ENCODE measurements at places on chromosomes 12 and 14. TPM values are rescaled to one million over a fixed set of nuclear protein-coding genes. Genes with fewer than 3 reads are reported as not detected.
A peak's percentile ranks its signal among the peaks of the same experiment; 100 is the strongest.

Gene MEG3
- total RNA-seq, result not detected

Gene LMNTD1
- not detected for total RNA-seq

Gene RND1
- total RNA-seq, result 4.3 TPM

Gene GARIN6
- not detected for total RNA-seq

Gene HOXC13
- not detected for total RNA-seq

Gene SYT1
- not detected for total RNA-seq

Gene KTN1
- total RNA-seq, result 83.9 TPM

Gene SMIM41
- not detected for total RNA-seq

Gene SIX1
- not detected for total RNA-seq

Gene SERPINA1
- total RNA-seq, result 29.9 TPM

Gene GALNT16
- not detected for total RNA-seq

- no peak for DNase-seq
These were observed 101.1 kb downstream of the DAD1 start for GRCh38 chr14:22487941-22488340.

GRCh38 chr12:47747126-47747525, 11.6 kb downstream of the RAPGEF3 start:
- DNase-seq, result no peak

DNA sequence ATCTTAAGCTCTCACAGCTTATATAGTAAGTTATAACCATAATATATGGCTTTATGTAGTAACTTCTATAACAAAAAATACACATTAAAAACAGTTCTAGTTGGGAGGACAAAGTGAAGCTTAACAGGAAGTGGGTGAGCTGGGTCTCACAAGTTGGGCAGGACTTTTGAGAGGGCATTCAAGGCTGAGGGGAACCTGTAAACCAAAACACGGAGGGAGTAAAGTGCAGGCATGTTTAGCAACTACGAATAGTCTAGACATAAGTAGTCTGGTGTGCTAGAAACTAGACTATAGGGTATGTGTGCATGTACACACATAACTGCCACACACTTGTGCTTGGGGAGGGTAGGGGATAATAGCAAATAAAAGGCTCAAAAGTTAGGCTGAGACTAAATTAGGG, 14.2 kb upstream of the NEK9 start:
- DNase-seq, result no peak

GRCh38 chr14:91935586-91935985, 11.9 kb downstream of the FBLN5 start:
- DNase-seq, result no peak

GRCh38 chr14:76326918-76327689, 48.8 kb upstream of the ESRRB start:
- DNase-seq, result no peak

DNA sequence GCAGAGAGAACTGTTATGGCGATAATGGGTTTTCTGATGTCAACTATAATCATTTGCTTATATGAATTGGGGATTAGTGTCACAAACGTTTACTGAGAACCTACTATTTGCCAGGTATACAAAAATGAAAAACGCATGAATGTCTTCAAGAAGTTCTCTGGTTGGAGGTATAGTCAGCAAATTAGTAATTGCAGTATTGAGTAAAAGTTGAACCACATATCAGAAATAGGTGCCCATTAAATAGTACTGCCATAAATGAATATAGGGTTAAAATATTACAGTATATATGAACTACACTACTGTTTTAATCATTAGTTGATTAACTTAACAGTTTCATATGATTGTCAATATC, 60.0 kb downstream of the PTPRB start:
- DNase-seq, result no peak

- peak; percentile 56 for DNase-seq
These were observed 2.2 kb downstream of the TEDC1 start for GRCh38 chr14:105492971-105493871.

GRCh38 chr14:60599727-60600126, 49.5 kb downstream of the SIX1 start:
- DNase-seq, result no peak

DNA sequence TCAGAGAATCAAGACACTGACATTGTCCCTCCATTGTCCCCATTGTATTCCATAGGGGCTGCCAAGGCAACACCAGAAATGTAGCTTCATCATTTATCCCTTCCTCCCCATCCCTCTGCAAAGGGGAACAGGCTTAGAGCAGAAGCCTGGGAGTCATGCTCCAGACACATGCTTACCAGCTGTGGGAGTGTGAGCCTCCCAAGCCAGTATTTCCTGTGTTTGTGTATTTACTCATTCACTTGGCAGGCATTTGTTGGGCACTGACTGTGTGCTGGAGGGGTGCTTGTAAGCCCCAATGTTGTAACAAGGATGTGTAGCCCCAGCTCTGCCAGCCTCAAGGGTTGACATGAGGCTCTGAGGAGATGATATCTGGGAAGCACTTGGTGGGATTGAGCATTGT, 46.0 kb upstream of the TCL1A start:
- no peak for DNase-seq

DNA sequence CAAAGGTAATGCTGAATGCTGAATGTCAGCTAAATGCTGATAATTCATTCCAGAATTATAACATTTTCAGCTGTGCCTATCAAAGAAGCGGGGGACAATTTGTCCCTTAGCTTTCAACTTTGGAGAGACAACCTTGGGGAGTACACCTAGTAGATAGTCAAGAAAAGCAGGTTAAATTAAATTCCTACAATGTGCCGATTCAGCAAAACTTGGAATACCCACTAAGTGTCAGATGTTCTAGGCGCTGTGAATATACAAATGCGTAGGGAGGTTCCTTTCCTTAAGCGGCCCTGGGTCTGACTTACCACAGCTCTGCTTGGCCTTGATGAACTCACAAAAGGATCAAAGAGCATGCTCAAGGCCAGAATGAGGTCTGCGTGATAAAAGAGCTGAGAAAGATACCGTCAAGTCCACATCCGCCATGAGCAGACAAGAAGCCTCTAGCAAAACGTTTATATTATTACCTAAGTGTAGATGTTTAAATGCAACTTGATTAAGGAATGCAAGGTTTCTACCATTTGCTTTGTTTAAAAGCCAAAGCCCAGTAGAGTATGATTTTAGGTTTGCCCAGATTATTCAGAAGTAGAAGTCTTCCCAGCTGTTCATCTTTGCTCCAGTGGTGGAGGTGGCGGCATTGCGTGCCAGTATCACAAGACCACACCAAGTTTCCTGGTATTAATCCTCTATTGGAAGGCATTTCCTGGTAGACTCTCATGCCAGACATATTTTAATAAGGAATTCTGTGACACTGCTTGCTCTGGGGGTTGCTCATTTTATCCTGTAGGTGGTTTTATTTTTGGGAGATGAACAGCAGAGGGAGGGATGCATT, 368.6 kb downstream of the DPF3 start:
- DNase-seq, result no peak

DNA sequence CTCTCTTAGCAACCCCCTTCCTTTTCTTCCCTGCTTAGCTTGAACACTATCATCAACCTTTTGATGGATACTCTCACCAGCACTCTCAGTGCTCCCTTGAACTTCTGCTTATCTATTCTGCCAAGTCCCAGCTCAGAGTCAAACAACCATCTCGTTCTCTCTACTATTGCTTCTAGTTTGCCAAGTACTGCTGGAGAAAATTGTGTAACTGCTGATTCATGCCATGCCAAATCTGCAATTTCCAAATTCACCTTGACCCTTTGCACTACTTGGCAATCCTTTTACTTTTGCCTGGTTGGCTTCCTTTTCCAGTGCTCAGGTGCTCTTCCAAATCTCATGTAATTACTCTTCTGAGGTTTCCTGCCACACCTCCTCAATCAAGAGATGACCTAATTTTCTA, 2.8 kb upstream of the CCDC196 start:
- no peak for DNase-seq

DNA sequence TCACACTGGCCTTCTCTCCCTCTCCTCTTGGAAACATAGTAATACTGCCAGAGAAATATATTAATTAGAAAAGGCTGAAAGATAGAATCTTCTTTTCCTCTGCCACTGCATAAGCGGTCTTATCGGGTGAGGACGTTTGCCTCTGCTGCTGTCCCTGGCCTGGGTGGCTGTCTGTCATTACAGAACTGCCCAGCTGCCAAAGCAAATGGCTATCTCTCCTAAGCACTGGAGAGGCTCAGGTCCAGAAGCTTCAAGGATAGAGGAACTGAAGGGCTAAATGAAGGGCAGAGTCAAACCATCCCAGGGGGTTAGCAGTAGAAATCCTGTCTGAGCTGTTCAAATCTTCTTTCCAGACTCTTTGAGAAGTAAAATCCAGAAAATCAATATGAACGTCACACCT, 198.6 kb upstream of the CAND1 start:
- no peak for DNase-seq

DNA sequence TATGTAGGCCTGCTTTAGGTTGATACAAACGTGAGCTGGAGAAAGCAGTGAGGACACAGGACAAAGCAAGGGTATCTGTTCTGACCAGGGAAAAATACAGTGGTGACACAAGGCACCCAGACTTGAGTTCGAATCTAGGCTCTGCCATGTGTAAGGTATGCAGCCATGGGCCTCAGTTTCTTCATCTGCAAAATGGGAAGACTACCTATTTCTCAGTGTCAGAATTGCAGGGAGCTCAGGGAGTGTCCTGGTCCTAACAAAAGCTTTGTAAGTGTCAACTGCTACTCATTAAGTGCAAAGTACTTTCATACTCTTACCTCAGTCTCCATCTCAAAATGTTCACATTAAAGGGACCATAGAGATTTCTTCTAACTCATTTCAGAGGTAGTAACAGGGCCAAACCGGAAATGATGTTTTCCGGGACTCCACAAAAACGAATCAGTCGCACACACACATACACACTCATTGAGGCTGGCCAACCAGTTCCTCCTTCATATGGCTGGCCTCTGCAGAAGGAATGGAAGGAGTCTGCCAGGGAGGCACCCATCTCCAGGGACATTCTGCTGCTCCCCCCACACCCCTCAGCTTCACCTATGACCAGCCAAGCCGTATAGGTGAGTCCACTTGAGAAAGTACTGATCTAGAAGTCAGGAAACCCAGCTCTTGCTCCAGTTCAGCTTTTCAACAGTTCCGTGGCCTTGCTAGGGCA, 7.8 kb downstream of the CTDSP2 start:
- DNase-seq, result peak; percentile 43

GRCh38 chr14:104218361-104219180, 80.2 kb downstream of the KIF26A start:
- no peak for DNase-seq

GRCh38 chr12:128707488-128707887, 116.3 kb downstream of the SLC15A4 start:
- no peak for DNase-seq

- no peak for DNase-seq
These were observed 31.5 kb downstream of the TMEM63C start for GRCh38 chr14:77212943-77213678.

DNA sequence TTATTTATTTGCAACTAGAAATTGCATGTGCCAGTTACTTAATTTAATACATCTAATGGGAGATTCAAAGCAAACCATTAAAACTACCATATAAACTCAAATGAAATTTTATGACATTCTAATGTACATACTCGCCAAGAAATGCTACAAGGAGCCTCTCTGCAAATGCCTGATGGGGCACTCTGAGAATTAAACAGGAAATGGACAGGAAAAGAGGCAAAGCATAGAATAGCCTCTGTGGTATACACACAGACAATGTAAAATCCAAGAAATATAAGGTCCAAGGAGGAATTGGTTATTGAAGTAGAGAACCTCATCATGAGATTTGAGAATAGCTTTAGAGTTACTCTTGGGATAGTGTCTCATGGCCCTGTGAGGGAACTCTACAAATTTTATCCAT, 41.2 kb downstream of the RAB21 start:
- DNase-seq, result no peak

DNA sequence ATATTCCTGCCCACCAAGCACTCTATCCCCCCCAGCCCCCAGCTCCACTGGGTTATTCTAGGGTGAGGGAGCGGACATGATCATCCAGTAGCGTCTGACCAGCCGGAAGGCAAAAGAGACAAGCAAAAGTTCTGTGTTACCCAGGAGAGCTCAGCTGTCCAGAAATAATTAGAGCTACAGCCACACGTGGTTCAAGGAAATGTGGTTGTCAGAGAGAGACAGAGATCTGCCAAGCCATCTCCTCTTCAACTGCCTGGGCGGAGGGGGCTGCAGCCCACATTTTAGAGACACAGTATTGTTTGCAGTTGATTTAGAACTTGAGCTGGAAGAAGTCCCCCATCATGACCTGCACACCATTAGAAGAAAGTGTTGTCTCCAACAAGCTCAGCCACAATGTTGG, 30.4 kb downstream of the DAO start:
- no peak for DNase-seq

DNA sequence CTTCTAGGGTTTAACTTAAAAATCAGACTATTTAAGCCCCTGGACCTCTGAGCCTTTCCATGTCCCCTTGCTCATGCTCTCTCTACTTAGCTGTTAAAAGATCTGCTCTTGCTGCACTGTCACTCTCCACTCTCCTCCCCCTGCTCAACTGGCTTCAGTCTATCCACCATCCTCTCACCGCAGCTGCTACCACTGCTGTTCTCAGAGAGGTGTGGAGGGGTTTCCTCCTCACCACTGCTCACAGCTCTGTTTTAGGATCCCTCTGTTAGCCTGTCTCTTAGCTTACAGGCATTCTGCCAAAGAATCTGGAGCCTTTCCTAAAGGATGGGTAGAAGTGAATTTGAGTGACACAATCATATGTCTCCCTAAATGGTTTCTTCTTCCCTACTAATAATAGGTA, 43.7 kb upstream of the ATP2B1 start:
- DNase-seq, result no peak

DNA sequence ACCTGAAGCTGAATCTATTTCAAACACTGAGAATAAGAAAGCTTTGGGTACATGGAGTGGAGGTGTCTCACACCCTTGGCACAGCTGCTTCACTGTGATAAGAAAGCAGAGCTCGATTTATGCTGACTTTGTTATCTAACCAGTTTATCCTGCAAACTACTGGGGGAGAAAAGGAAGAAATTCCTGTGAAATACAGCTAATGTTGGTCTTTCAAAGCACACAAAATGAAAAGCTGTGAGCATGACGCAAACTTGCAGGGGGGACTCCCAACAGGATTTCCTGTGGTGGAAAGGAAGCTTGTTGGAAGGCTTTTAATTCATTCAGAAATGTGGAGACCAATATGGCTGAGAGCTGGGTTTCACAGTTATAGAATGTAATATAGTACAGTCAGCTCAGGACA, 53.4 kb downstream of the SRGAP1 start:
- no peak for DNase-seq

DNA sequence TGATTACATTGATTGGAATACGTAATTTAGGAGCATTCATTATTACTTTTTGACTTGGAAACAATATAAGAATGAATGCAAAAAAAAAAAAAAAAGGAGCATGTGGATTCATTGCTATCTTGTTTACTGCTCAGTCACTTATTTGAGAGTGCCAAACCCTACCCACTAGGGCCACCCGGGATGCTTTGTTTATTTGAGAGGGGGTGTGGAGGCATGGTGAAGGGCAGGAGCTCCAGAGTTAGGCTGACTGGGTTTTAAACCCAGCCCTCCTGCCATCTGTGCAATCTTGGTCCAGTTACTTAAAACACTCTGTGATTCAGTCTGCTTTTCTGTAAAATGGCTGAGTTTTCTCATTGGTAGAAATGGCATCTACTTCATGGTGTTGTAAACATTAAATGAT, 195.2 kb downstream of the RAD51B start:
- no peak for DNase-seq

GRCh38 chr12:121653999-121654398, 15.5 kb downstream of the MORN3 start:
- DNase-seq, result no peak
